T follicular helper cell (primary cell): ENCODE measurements at places on chromosomes 4 and X.

DNA sequence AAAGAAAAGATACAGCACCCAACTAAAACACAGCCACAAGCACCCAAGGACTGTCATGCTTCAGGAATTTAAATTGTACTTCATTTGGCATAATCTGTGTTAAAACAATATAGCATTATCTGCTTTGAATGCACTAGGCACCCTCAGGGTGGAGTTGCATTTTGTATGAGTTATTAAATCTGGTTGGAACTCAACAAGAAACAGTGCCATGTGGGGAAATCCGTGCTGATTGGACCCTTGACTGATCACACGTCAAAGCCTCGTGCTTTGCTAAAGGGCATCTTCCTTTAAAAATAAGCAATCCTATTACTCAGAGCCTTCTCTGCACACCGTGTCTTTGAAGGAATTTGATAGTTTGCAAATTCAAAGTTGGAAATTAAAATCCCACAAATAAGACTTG, 35.4 kb downstream of the IGFBP7 start:
- DNase-seq: no peak

GRCh38 chr4:90142081-90142480, 14.9 kb downstream of the CCSER1 start:
- no peak for DNase-seq

DNA sequence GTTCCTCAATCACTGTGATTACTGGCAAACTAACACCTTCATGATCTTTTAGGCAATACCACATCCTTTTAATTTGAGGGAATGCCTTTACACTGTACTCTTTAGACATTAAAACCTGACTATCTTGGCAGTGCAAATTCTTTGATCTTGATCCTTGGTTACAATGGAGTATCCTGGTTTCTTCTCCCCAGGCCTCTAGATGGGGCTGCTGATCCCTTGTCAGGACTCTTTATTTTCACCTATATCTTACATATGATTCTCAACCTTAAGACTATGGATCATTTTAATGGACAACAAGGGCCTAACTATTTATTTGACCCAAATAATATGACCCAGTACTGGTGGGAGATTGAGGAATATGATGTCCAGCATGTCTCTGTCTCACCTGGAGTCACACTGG, 1005.5 kb upstream of the INTU start:
- DNase-seq: no peak

DNA sequence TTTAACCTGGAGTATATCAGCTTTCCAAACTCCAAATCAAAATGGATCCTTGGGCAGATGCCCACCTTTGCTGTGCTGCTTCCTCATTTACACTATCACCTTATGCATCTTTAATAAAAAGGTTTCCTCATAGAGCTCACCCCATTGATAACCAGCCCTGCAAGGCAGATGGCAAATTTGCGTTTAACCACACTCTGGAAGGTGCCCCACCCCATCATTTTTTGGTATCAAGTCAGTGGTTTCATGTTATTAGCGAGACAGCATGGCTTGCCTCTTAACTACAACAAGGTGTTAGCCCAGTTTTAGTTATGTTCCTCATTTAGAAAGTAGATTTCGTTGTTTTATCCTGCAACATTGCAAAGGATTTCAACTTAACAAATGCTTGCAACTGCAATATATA, 214.0 kb upstream of the WDFY3 start:
- no peak for DNase-seq

DNA sequence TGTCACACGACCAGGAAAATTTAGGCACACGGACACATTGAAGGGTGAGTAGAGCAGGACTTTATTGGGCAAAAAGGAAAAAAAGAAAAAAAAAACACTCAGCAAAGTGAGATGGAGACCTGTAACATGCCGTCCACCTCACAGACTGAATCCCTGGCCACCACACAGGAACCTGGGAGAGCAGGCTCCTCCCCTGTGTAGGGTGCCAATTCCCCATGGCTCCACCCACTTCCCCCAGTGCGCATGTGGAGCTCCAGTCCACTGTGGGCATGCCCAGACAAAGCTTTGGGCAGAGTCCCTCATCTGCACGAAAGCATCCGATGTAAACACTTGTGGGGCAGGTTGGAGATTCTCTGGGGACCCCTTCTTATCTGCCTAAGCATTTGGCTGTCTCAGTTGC, 23.6 kb upstream of the CBR4 start:
- DNase-seq: no peak

GRCh38 chr4:81664079-81664478, 192.4 kb upstream of the RASGEF1B start:
- no peak for DNase-seq
